A549 treated with Hydrocortisone at 1 μM for 4 hours (cell line): ENCODE measurements at places on chromosomes 1 and 21. TPM values are rescaled to one million over a fixed set of nuclear protein-coding genes. Genes with fewer than 3 reads are reported as not detected.

SLAMF7 gene
- 0.99 to 2.1 TPM (median 1.8 TPM) in 5 replicates for total RNA-seq

FCGR2B gene
- not detected in 5 replicates for total RNA-seq

RGSL1 gene
- total RNA-seq = not detected in 5 replicates

OR2L2 gene
- not detected in 5 replicates for total RNA-seq

HSD3B1 gene
- total RNA-seq = not detected in 5 replicates
